Hindlimb muscle (tissue), 1 donor: ENCODE measurements at places on chromosomes 1 and 21. TPM values are rescaled to one million over a fixed set of nuclear protein-coding genes. Genes with fewer than 3 reads are reported as not detected.

The AGMAT gene
- 3.4 TPM for polyA plus RNA-seq

DNA sequence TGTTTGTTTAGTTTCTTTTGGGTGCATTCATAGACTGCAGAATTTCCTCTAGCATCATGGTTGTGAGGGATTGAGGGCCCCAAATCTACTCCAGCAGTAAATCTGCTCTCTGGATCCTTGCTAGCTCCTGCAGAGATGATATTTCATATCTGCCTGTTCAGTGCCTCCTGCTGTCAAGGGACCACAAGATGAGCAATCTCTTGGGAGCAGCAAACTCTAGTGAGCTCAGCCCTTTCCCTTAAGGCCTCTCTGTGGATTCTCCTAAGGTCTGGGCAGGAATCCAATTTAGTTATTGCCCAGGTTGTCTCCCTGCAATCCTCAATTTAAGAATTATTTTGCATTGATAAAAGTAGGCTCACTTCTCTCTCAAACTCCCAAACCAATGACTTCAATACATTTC is 76.9 kb downstream of the RGS18 start:
- no peak for DNase-seq

GRCh38 chr1:39194398-39195051 is 10.0 kb upstream of the MACF1 start:
- DNase-seq: no peak

- DNase-seq: no peak
Measured at GRCh38 chr21:42251654-42252324, 32.8 kb downstream of the ABCG1 start.

- no peak for DNase-seq
Measured at GRCh38 chr1:27298632-27299384, 23.2 kb upstream of the TMEM222 start.

- no peak for DNase-seq
Measured at GRCh38 chr1:77253211-77253610, 28.6 kb upstream of the AK5 start.

- no peak for DNase-seq
Measured at GRCh38 chr1:156435545-156436140, 64.9 kb downstream of the MEF2D start.

- DNase-seq: no peak
Measured at GRCh38 chr1:105317976-105318375, 1568.3 kb downstream of the AMY1C start.

DNA sequence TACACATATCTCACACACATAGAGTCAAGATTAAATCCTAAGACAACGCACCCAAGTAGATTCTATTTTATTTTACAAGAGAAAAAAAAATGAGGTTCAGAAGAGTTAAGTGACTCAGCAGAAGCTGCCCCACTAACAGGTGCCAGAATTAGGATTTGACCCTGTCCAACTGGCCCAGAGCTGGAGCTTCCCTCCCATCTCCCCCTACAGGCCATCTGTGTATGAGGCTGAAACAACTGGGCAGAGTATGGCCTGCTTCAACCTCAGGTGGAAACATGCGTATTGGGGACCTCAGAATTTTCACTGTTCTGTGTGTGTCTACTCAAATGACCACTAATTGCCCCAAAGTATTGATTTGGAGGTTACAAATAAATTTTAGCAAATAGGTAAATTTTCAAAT is 29.9 kb downstream of the PSMG1 start:
- no peak for DNase-seq

DNA sequence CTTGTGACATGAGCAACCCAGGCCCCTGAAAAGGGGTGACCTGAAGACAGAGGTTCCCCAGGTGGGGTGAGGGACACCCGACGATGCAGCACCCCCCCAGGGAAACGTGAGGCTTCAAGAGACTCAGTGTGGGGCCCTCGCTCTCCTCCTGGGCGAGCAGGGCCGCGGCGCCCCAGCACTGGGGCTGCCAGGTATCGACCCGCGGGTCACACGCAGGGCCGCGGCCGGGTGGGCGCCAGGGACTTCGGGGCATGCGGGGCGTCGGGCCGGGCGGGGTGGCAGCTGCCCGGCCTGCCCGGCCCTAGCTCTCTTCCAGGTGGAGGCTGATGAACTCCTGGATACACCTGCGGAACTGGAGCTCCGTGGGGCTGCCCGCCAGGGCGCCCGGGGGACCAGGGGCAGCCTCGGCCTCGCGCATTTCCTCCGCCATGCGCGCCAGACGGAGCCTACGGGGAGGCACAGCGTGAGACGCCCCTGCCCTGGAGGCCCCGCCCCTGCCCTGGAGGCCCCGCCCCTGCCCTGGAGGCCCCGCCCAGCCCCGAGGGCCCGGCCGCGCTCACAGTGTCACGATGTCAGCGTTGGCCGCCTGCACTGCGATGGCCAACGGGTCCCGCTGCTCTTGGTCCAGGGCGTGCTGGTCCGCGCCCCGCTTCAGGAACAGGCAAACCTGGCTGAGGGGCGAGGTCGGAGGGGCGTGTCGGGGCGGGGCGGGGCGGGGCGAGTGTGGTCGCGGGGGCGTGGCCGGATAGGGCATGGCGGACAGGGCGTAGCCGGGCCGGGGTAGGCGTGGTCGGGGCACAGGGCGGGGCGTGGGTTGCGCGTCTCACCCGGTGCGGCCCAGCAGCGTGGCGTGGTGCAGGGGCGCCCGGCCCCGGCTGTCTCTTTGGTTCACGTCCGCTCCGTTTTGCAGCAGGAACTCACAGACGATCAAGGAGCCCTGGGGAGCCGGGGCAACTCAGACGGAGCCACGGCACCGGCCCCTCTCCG is 13.3 kb downstream of the SCNN1D start:
- DNase-seq: no peak

DNA sequence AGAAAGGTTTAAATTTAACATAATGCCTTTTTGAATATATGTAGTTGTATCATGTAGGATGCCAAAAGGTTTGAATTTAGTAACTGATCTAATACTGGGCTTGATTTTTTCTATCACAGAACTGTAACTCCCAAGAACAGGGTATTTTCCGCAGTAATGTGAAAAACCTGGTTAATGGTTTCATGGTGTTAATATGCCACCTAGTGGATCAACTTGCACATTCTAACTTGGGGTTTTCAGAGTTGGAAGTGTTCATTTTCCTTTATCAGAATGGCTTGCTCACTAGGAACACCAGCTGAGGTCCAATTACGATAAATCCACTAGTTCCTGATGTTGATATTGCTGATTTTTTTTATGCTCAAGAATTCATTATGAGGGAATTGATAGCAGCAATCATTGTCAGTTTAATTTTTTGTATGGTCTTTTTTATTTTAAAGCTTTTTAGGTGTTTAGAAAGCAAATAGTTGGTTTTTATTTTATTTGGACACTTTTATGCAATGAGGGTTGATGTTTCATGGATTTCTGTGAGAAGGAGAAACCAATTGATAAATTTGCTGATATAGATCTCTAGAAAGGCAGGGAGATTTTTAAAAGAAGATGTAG is 157.2 kb downstream of the PLA2G4A start:
- DNase-seq: peak; percentile 55
